ENCODE measurements at places on chromosomes 5 and 9. TPM values are rescaled to one million over a fixed set of nuclear protein-coding genes. Genes with fewer than 3 reads are reported as not detected.

GKAP1 gene
- 5.3 TPM for total RNA-seq

OTULINL gene
- 76.9 TPM for total RNA-seq

HSPB3 gene
- total RNA-seq: not detected

GABRA1 gene
- total RNA-seq: not detected

DBH gene
- 94.0 TPM for total RNA-seq

WDR38 gene
- total RNA-seq: not detected

DNA sequence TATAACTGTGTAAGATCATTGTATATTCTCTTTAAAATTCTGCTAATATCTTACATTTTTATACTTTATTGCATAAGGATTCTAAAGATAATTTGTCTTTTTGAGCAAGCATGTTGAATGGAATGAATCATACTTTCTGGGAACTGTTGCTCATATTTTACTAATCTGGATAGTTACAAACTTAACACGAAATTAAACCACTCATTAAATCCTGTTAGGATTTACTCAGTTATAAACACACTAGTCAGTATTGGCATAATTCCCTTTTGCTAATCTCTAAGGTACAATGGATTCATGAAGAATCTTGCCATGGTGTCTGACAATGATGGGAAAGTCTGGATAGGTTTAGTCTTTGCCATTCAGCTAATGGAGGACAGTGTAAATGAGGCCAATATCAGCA is 338.1 kb upstream of the SMC2 start:
- DNase-seq: no peak

DNA sequence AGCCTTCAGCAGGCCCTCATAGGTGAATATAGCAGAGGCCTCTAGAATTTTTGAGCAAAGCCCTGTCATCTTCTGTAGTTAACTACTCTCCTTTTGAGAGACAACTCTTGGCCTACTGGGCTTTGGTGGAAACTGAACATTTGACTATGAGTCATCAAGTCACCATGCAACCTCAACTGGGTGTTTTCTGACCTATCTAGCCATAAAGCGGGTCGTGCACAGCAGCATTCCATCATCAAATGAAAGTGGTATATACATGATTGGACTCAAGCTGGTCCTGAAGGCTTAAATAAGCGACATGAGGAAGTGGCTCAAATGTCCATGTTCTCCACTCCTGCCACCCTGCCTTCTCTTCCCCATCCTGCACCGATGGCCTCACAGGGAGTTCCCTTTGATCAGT is 1115.5 kb downstream of the TAF11L14 start:
- no peak for DNase-seq

DNA sequence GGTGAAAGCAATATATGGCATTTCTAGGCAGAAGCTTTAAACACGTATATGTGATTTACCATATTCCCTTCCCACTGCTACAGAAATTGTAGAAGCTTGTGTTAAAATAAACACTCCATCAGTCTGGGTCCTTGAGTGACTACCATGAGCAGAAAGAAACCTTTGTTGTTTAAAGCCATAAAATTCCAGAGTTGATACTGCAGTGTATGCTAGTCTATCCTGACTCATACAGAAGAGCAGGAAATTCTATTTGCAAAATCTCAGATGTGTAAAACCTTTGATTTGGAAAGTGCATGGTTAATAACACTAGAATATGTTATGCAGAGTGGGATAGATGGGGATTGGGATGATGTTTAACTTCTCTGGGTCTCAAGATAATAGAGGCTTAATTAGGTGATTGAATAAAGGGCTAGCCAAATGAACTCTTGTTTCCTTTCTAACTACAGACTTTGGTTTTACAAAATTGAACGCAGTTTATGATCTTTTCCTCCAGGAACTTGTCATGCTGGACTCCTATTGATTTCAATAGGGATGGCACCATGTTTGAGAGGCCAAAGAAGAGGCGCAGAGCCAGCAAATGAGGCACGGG is 282.7 kb upstream of the VLDLR start:
- DNase-seq: no peak

- no peak for DNase-seq
Observed at GRCh38 chr9:104278929-104279496, 184.9 kb downstream of the SMC2 start.

GRCh38 chr9:89929315-89929672 is 324.5 kb downstream of the GADD45G start:
- no peak for DNase-seq

GRCh38 chr5:113024076-113024697 is 47.6 kb downstream of the DCP2 start:
- no peak for DNase-seq

DNA sequence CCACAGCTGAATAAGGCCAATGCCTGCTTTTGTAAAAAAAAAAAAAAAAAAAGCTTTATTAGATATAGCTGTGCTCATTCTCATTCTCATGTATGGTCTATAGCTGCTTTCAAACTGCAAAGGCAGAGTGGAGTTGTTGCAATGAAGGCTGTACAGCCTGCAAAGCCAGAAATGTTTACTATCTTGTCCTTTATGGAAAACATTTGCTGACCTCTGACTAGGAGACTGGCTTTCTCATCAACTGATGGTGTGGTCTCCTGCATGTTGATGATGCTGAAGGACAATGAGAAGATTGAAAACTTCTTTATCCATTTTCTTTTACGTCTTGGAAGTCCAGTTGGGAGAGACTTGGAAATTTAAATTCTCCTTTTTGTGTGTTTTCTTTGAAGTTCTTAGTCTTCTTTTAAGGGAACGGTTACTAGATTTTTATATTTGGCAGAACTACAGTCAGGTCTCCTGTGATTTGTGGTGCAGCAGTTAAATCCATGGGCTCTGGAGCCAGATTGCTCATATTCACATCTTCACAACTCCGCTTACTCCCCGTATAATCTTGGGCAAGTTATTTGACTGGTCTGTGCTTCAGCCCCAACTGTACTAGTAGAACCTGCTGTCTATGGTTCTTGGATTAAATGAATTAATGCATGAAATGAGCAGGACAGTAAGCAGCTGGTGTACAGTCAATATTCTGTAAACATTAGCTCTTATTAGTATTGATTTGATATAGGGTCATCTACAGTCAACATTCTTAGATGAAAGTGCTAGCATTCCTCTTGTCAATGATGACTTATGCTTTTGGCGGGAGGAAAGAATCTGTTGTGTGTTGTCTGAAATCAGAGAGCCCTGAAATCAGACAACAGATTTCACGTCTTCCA is 39.7 kb upstream of the BASP1 start:
- no peak for DNase-seq

DNA sequence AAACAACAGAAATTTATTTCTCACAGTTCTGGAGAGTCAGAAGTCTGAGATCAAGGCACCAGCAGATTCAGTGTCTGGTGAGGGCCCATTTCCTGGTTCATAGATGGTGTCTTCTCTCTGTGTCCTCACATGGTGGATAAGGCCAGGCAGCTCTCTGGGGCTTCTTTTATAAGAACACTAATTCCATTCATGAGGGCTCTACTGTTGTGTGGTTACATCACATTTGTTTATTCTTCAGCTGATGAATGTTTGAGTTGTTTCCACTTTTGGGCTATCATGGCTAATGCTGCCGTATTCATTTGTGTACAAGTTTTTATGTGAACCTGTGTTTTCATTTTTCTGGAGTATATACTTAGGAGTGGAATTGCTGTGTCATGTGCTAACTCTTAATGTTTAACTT is 35.2 kb downstream of the DDX4 start:
- DNase-seq: no peak

DNA sequence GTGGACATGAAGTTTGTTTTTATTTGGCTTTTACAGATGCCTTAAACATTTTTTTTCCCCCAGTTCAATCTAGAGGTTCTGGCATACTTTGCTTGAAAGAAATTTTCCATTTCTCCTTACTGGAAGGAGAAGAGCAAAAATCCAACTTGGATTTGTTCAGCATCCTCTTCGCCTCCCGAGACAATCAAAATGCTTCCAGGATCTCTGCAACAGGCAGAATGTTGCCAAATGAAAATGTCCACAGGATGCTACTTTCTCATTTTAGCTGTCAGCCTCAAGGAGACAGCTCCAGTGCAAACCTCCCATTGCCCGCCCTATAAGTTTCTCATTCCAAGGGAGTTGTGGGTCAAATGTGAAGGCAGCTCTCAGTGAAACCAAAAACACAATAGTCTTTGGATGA is 1972.1 kb downstream of the MAT2B start:
- no peak for DNase-seq

GRCh38 chr9:107409581-107410389 is 79.8 kb downstream of the KLF4 start:
- DNase-seq: no peak

DNA sequence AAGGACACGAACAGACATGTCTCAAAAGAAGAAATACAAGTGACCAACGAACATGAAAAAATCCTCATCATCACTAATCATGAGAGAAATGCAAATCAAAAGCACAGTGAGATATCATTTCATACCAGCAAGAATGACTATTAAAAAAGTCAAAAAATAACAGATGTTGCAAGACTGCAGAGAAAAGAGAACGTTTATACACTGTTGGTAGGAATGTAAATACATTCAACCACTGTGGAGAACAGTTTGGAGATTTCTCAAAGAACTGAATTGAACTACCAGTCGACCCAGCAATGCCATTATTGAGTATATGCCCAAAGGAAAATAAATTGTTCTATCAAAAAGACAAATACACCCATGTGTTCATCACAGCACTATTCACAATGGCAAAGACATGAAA is 45.7 kb downstream of the FXN start:
- DNase-seq: no peak

GRCh38 chr5:59164041-59164830 is 581.4 kb downstream of the RAB3C start:
- DNase-seq: no peak

DNA sequence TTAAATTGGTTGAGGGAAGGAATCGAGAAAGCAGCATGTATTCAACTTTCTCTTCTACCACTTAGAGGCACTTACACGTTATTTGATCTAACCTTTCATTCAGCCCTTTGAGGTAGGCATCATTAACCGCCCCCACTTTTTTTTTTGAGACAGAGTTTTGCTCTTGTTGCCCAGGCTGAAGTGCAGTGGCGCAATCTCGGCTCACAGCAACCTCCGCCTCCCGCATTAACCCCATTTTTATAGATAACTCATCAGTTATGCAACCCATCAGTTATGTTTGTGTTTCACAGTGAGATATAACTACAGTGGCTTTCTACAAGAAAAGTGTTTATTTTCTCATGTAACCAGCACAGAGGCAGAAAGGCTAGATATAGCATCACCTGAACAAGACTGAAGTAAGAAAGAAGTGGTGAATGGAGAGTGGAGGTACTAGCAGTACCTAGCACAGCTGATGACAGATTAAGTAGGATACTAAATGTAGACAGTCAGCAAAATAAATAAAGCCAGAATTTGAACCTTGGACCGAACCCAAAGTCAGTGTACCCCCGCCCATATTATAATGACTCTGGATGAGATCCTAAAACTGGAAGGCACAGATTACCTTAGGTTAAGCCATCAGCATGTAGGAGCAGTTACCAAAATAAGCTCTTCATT is 91.2 kb downstream of the PJA2 start:
- DNase-seq: no peak

GRCh38 chr5:29161399-29162291 is 2031.8 kb upstream of the CDH6 start:
- no peak for DNase-seq

DNA sequence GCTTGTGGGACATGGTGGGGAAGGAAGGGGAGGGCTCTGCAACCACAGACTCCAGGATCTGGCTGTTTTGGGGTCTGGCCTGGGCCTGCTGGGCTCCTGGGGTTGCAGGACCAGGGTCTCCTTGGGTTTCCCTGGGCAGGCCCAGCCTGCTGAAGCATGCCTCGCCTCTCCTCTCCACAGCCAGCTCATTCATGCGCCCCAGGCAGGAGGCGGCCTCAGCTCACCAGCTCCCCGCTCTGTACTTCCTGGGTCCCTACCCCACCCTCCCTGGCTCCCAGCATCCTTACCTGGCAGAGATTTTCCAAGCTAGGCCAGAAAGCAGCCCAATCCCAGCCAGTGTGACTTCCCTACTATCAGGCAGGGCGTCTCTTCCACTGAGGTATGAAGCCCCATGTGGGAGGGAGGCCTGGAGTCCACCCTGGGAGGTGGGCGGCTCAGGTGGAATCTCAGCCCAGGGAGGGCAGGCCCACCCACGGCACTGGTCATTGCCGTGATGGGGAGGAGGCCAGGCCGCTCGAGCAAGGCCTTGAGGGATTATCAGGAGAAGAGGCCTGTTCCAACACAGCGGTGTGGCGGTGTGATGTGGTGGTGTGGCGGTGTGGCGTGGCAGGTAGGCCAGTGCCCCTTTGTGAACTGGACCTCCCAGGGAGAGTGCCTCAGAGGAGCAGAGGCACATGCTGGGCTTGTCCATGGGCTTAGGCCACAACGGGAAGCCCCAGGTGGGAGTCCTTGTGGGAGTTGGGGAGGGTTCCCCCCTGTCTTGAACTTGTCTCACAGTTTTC is 103.4 kb downstream of the DAB2IP start:
- no peak for DNase-seq

- no peak for DNase-seq
Observed at GRCh38 chr5:164377746-164378145, 872.3 kb downstream of the MAT2B start.

- peak; percentile 28 for DNase-seq
Observed at GRCh38 chr5:150272531-150272930, 17.0 kb downstream of the CAMK2A start.

DNA sequence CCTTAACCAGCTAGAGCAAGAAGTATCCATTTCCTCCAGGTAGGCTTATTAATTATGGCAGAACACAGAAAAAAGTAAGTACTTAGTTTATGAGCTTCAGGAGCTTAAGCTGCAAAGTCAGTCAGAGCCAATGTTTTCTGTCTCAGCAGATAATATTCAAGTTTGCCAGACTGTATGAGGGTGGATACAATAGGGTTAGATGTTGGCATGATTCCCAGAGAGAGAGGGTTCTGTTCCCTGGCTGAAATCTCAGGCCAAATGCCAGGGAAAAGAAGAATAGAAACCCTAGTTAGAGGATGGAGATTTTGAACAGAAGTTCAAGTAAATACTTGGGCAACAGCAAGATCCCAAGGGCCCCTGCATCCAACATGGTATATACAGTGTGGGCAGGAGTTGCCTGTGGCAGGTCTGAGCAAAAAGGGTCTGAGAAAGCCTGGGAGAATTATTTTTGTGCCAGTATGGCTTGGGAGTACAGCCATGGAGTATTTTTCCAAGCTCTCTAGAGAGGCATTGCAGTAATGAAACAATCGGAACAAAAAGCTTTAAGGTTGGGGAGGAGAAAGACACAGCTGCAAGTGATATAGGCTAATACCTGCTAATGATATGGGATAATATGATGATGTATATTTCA is 31.0 kb upstream of the ISOC1 start:
- no peak for DNase-seq

DNA sequence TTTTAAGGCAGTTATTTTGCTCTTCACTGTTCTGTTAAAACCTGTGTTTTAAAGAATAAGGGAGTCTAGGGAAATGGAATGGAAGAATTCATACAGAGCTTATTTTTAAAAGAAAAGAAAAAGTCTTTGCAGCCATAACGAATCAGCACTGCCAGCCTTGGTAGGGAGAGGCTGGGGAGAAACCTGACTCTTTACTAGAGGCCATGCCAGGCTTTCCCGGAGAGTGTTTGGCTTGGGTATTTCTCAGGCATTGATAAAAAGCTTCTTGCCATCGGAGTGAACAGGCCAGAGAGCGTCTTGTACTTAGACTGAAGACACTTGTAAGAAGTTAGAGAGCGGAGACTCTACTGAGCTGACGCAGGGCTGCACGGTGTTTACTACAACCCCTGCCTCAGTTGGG is 72.7 kb upstream of the NFIL3 start:
- no peak for DNase-seq

Measured in adrenal gland (tissue), 19 donors.